Neuronal stem cell (in vitro differentiated cells): ENCODE measurements at places on chromosomes 11 and 22.

DNA sequence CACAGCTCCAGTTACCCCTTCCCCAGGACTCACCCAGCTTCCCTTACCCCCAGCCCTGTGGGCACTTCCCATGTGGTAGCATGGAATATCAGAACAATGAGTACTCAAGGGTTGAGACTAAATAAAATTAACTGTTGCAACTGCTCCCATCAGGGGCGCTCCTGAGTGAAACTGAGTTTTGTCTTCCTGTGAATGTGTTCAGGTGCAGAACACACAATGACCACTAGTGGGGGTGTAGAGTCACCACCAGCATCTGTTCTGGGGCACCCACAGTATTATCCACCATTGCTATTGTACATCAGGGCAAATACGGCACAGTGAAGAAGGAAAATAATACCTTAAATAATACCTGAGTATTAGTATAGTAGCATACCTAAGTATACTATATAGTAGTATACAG, 689.7 kb downstream of the TBC1D22A start:
- DNase-seq: no peak
- no peaks in the 10 kb centered on the region for H3K27me3 ChIP-seq
- H3K4me1 ChIP-seq: no peaks in the 10 kb centered on the region
- H3K4me3 ChIP-seq: no peak overlapping the region

DNA sequence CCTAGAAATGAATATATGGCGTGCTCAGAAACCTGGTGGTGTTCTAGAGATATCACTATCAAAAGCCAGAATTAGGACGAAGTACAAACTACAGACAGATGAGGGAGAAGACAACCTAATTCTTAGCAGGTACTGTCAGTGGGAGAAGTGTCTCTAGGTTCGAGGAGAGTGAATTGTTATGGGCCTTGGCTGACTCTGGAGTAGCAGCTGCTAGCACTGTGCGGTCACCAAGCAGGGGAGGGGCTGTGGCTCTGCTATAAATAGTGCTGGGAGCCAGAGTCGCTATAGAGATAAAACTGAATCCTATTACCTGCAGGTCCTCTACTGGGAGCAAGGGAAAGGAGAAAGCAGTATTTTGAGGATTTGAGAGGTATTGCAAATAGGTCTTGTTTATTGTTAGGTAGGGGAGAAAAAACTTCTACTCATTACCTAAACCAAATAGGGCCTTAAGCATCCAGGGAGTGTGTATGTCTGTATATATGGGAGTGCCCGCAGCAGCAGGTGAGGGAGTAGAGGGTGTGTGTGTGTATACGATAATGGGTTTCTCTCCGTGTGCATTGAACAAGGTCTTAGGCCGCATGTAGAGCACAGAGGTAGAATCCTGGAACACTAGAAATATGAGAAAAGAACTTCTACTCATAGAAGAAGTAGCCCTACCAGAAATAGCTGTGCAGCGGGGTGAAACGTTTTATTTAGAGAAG, 2.2 kb downstream of the MADD start:
- H3K4me1 ChIP-seq: peaks cover 31% of the 10 kb centered on the region
- no peak overlapping the region for H3K27ac ChIP-seq
- DNase-seq: no peak
- no peak overlapping the region for H3K4me3 ChIP-seq

DNA sequence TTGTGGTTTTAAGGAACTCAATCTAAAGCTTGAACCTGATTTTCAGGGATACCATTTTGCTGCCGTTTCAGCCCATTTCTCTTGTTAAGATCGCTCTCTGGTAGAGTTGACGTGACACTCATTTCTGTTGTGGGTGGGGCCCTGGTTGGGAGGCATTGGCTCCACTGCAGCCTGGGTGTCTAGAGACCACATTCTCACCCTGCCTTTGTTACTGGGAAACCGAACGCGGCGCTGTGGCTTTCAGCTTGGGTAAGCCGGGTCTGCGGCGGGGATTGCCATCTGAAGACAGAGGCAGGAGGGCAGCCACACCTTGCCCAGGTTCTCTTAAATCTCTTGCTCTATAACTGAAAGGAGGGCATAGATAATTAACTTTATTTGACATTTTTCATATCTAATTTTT, 3.2 kb downstream of the EHF start:
- DNase-seq: no peak
- peaks cover 4% of the 10 kb centered on the region for H3K27me3 ChIP-seq
- no peak overlapping the region for H3K27ac ChIP-seq
- H3K4me1 ChIP-seq: no peaks in the 10 kb centered on the region
- no peaks in the 10 kb centered on the region for H3K36me3 ChIP-seq
- no peak overlapping the region for H3K4me3 ChIP-seq

DNA sequence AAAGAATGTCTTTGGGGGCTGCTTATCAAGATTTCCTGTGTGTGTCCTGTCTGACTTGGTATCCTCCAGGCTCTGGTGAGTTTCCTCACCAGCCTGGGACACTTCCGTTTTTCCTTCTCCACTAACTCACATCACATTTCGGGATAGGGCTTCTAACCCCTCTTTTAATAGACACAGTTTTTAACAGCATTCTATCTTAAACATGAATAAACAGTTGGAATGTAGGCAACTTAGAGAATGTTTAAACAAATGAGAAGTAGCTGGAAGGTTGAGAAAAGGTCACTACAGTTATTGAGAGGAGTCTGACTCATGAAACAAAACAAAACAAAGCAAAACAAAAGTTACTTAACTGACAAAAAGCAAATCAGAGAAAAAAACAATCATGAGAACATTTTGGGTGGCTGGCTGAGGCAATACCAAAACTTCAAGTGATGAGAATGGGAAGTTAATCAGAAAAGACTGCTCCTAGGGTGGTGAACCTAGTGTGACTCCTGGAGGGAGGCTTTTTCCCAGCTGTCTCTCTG, 64.7 kb upstream of the CTSC start:
- peak; percentile 32 for DNase-seq
- no peak overlapping the region for H3K4me3 ChIP-seq
- no peak overlapping the region for H3K27ac ChIP-seq
- H3K4me1 ChIP-seq: peaks cover 9% of the 10 kb centered on the region
- no peaks in the 10 kb centered on the region for H3K27me3 ChIP-seq
- no peaks in the 10 kb centered on the region for H3K36me3 ChIP-seq

DNA sequence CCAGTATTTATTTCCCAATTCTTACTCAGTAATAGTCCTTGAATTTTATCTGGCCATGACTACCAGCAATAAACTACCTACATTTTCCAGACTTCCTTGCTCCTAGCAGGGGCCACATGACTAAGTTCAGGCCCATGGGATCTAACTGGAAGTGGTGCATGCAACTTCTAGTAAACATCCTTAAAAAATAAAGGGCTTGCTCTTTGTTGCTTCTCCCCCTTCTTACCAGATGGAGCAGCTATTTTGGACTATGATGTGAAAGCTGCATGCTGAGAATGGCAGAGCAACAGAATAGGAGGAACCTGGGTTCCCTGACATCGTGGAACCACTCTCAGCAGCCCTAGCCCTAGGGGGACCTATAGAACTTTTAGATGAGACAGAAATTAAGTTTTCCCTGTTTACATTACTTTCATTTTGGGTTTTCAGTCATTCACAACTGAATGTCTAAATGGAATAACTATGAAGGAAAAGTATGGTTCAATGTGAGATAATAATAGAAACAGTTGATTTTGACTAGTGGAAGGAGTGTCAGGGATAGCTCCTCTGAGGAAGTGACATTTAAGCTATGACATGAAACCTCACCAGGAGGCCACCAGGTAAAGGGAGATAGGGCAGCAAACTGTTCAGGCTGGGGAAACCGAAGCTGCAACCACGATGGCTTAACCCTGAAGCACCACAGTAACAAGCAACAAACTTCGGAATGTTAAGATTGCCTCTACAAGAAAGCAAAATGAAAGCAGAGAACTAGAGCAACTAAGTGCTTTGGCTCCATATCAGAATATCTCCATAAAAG, 48.9 kb downstream of the PHF21A start:
- H3K4me1 ChIP-seq: no peaks in the 10 kb centered on the region
- DNase-seq: no peak
- H3K4me3 ChIP-seq: no peak overlapping the region
- no peaks in the 10 kb centered on the region for H3K27me3 ChIP-seq
- H3K27ac ChIP-seq: no peak overlapping the region

DNA sequence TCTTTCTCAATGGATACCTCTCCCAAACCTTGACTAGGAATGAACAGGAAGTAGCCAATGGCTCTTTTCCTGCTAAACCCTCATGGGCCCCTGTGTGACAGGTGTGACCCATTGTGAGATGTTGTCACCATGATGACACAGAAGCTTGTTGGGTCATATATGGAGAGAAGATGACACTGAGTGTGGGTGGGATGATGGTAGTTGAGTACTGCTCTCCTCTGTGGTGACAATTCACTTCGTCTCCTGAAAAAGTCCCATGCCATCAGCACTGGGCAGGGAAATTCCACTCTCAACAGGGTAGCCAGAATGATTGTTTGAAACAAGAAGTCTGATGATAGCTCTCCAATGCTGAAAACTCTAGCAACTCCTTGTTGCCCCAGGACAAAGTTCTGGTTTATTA, 94.0 kb upstream of the SEZ6L start:
- no peak overlapping the region for H3K4me3 ChIP-seq
- no peaks in the 10 kb centered on the region for H3K27me3 ChIP-seq
- no peaks in the 10 kb centered on the region for H3K4me1 ChIP-seq
- no peak for DNase-seq

DNA sequence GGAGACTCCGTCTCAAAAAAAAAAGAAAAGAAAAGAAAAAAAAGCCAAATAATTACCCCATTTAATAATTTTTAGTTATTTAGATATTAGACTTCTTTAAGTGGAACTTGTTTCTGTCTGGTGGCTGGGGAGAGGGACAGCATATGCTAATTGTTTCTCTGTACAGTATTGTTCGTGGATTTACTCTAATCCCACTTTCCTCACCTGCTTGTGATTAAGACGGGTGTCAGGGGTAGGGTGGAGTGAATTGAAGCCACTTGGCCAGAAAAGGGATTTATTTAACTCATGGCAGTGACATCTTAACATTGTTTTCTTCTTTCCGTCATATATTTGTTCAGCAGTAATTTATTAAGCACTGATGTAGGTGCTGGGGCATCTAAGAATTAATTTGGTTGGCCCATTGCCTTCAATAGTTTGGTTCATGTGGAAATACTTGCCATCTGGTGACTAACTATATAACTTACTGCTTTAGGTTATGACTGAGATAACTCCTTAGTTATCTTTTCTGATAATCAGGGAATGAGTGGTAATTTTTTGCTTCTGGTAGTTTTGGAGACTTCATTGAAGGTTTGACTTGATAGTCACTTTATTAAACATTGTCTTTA, 4.6 kb downstream of the TNRC6B start:
- H3K36me3 ChIP-seq: peaks cover 7% of the 10 kb centered on the region
- peaks cover 19% of the 10 kb centered on the region for H3K4me1 ChIP-seq
- no peaks in the 10 kb centered on the region for H3K27me3 ChIP-seq
- DNase-seq: no peak
- no peak overlapping the region for H3K27ac ChIP-seq

DNA sequence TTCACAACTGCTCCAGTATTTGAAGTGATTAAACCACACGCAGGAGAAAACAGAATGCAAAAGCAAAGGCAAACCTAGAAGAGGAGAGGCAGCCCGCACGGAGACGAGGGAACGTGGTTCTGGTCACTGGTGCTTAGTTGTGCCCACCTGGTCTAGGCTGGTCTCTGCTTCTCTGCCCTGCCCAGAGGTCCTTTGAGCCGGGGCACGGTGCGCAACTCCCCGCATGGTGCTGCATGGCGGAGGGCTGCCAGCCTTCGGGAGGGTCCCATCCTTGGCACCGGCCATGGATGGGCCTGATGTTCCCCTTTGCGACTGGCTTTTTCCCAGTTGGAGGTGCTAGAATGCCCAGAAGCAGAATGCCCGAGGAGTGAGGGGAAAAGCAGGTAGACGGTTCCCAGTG, 46.1 kb downstream of the KCNC1 start:
- H3K4me1 ChIP-seq: peaks cover 4% of the 10 kb centered on the region
- no peak overlapping the region for H3K27ac ChIP-seq
- no peaks in the 10 kb centered on the region for H3K36me3 ChIP-seq
- no peak for DNase-seq
- H3K4me3 ChIP-seq: no peak overlapping the region
- H3K27me3 ChIP-seq: no peaks in the 10 kb centered on the region

DNA sequence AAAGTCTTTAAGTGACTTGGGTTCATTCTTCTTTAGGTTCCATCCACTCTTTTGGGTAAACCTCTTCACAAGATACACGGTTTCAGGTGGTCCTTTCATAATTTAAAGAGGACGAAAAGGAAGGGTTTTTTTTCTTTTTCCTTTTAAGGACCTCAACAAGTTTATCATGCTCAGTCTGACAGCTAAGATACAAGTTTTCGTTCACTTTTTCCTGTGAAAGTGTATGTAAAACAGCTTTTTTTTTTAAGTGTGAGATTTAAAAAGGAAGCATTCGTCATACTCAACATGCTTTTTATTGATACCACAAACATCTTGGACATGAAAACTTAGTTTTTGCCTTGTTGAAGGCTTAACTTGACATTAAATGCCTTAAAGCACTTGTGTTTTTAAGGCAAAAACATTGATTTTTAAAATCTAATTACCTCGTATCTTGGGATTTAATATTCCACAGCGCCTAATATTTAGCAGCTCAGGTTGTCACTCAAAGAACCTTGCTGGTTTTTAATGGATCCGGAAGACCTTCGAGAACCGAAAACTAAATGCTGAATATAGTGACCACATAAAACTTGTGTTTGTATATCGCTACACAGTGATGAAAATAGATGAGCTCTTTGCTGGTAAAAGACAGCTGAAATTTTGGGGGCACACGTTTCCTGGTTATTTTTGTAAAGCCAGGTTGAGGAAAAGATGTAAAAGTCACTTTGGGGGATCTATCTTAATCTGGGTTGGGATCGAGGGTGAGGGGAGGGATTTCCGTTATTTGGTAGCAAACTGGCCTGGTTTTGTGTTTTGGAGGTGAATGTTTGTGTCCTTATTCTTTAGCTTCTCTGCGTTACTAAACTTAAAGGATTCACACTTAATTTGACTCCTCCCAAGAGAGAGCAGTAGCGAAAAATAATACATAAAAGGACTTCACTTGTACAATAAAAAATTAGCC, 2.3 kb downstream of the PCF11 start:
- peak overlapping the region; percentile 94 for H3K4me3 ChIP-seq
- H3K36me3 ChIP-seq: peaks cover 60% of the 10 kb centered on the region
- no peak overlapping the region for H3K27ac ChIP-seq
- no peak for DNase-seq
- no peaks in the 10 kb centered on the region for H3K27me3 ChIP-seq

DNA sequence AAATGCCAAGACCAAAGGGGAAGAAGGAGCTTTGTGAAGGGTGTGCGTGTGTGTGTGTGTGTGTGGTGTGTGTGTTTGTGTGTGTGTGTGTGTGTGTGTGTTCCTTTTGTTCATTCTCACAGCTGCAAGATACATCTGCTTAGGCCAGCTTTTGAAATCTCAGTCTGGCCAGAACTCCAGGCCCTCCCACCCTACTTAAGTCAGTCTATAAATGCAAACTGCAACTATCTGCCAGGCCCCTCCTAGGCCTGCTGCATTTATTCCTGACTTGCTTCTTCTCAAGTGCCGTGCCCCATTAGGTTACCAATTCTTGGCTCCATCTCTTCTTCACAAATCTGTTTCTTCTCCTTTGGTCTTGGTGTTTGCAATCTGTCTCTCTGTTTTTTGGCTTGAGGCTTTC, 21.6 kb upstream of the RIC3 start:
- no peaks in the 10 kb centered on the region for H3K36me3 ChIP-seq
- peaks cover 2% of the 10 kb centered on the region for H3K4me1 ChIP-seq
- H3K4me3 ChIP-seq: no peak overlapping the region
- H3K27me3 ChIP-seq: no peaks in the 10 kb centered on the region
- no peak for DNase-seq
